ENCODE measurements at places on chromosomes 11 and 22.

- DNase-seq, result no peak
These were observed 129.7 kb downstream of the LDLRAD3 start for GRCh38 chr11:36073411-36074203.

GRCh38 chr11:20000022-20000350 lies 160.3 kb downstream of the DBX1 start:
- no peak for DNase-seq

DNA sequence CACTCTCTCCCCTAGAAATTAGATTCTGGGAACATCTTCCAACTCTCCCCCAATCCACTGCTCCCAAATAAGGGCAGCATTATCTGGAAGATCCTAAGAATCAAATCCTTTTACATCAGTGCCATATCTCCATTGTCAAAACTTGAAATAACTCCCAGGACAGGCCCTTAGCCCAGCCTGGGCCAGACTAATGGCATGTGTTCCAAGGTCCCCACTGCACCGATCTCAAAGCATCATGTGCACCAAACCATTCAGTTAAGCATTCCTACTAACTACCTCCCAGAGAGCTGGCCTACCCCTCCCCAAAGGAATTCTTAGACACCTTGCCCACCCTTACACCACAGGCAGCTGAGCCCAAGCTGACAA lies 44.2 kb upstream of the POU2AF1 start:
- no peak for DNase-seq

- no peak for DNase-seq
These were observed at the start of gene PRG2 for GRCh38 chr11:57390535-57390934. TSS of gene PRG2 (minus strand) at chr11:57390650. CDS start at chr11:57389944, 706 bp downstream.

DNA sequence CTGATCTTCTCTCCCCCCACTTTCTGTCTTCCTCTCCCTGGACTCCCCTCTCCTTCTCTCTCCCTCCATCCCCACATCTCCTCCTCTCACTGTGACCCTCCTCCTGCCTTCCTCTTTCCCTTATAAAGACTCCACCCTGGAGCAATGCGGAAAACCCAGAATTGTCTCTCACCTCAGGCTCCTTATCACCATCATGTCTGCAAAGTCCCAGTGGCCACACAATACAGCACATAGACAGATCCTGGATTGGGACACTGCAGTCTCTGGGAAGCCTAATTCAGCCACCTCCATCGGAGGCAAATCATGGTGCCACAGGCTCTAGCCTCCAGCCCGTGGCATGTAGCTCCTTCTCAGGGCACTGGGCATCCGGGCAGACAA lies 2.7 kb downstream of the RFPL2 start:
- no peak for DNase-seq

DNA sequence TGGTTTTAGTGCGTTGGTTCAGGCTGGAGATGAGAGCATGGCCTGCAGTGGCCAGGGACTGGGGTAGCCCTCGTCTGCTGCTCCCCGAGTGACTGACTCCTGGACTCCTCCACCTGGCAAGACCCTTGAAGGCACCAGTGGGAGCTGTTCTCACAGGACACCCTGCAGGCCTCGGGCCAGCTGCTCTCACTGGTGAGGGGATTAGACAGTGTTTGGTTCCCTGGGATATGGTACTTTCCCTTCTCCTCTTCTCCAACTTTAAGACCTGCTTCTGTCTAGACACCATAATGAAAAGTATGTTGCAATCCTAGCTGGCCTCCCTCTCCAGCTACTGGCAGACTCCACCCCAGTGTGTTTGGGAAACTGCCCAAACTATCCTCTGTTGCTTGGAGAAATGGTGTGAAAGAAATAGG lies 168.8 kb upstream of the CADM1 start:
- no peak for DNase-seq

DNA sequence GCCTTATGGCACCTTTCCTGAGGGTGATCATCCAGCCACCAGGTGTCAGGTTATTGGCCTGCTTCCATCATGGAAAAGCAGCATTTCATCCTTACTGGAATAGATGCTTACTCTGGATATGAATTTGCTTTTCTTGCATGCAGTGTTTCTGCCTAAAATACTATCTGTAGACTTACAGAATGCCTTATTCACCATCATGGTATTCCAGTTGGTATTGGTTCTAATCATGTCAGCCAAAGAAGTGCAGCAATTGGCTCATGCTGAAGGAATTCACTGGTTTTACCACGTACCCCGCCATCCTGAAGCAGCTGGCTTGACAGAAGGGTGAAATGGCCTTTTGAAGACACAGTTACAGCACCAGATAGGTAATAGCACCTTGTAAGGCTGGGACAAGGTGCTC lies 194.2 kb downstream of the AASDHPPT start:
- DNase-seq, result no peak

- DNase-seq, result no peak
These were observed 10.6 kb downstream of the TEAD1 start for GRCh38 chr11:12684816-12685215.

GRCh38 chr11:35295751-35296150 lies 123.6 kb downstream of the SLC1A2 start:
- no peak for DNase-seq

GRCh38 chr11:64036087-64037026 lies 626 bp downstream of the FLRT1 start:
- DNase-seq, result no peak

DNA sequence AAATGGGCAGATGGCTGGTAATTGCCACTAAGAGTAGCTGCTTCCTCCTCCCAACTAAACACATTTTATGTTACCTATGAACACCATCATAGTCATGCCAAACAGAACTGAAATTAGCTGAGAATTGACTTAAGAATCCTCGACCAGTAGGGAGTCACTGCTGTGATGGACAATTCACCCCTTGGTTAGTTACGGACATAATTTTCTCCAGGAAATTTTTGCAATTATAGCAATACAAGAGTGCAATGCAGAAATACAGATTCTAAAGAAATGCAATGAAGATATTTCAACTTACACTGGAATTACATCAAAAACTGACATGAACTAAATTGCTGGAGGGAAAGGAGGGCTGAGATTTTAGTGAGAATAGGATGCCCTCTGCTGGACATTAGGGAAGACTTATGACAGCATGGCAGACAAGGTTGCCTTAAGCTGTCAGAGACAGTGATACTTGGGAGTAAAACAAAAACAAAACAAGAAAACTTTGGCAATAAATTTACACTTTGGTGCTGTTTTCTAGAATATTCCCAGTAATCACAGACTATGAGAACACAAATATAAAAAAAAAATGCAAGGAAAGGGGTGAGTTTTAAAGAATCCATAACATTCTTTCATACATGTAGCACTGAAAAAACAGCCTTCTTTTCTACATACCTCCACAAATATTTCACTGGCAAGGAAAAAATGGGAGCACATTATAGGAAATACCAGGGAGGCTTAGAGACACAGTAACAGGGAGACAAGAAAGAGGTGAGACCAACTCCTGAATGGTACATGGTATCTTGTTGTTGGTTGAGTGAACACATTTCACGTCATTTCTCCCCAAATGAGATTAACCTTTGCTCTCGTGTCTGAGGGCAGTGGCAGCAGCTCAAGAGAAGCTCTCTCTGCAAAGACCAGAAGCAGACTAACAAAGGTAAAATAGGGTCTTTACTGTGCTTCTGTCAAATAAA lies 11.2 kb upstream of the PPP2R1B start:
- DNase-seq, result peak; percentile 14

DNA sequence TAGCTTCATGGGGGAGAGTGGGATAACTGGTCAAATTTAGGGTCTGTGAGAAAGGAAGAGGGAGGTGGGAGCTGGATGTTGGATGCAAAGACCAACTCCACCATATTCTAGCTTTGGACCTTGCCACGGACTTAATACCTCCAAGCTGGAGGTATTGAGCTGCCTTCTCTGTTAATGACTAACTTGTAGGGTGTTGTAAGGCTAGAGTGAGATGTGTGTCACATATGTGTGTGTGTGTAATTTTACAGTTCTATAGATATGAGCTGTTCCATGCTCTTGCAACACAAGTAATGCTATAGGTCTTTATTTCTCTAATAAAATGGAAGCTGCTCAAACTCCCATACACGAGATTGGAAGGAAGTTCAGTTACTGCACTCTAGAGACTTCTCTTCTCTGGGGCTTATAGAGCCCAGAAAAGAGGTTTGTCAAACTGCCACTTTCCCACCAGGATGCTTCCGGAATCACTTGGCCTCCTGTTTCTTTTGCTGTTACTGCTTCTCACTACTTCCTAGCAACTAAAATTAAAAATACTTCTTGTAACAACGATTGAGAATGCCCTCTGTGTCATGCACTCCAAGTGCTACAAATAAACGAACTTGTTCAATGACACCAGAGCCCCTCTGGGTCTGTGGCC lies 16.0 kb upstream of the FJX1 start:
- DNase-seq, result no peak

- no peak for DNase-seq
These were observed 12.5 kb upstream of the PEX26 start for GRCh38 chr22:18065256-18065655.

DNA sequence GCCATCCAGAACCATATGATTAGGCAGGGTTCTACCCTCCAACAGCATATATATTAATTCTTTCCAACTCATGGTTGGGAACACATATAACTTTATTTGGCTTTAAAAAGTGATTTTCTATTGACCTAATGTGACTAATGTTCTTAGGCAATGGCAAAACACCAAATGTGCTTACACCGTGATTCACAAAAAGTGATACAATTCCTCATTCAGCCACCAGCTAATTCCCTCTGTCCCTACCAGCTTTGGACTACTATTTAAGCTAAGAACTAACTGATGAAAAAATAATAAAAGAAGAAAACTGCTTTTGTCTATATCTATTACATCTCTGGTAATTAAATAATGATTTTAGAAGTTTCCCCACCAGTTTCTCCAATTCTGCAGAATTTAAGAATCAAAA lies 4.7 kb downstream of the CTSC start:
- DNase-seq, result no peak

- DNase-seq, result no peak
These were observed 892.3 kb downstream of the OPCML start for GRCh38 chr11:132639986-132640385.

DNA sequence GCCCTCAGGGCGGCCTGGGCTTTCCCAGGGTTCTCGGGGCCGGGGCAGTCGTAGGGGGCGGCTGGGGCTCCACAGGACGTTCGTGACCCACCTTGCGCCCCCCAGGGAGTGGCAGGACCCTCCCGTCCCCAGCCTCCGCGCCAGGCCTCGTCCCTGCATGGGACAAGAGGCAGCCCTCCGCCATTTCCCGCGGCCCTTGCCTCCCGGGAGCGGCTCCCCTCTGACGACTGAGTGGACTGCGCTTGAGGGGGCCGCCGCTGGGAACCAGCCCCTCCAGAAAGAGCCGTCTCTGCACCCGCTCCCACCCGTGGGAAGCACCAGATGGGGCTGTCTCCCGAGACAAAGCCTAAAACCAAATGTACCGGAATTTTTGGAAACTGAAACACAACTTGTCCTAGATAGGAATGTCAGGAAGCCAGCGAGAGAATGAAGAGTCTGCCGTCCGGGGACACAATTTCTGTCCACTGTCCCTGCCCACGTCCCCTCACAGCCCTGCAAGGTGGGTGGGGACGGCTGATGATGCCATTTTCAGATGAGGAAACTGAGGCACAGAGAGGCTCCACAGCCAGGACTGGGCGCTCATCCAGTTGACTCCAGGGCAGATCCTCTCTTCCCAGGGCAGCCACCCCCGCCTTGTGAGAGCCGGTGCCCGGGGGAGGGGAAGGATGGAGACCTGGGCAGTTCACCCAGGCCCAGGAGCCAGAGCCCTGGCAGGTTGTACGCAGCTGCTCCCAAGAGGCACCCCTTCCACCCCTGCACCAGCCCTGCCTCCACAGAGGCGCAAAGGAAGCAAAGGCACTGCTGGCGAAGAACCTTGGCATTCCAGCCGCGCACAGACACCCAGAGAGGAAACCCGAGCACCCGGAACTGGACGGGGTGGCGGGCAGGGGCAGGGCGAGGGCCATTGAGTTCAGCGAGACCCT lies 18.1 kb upstream of the PICK1 start:
- DNase-seq, result no peak

GRCh38 chr11:35794850-35795249 lies 132.3 kb downstream of the TRIM44 start:
- DNase-seq, result no peak

DNA sequence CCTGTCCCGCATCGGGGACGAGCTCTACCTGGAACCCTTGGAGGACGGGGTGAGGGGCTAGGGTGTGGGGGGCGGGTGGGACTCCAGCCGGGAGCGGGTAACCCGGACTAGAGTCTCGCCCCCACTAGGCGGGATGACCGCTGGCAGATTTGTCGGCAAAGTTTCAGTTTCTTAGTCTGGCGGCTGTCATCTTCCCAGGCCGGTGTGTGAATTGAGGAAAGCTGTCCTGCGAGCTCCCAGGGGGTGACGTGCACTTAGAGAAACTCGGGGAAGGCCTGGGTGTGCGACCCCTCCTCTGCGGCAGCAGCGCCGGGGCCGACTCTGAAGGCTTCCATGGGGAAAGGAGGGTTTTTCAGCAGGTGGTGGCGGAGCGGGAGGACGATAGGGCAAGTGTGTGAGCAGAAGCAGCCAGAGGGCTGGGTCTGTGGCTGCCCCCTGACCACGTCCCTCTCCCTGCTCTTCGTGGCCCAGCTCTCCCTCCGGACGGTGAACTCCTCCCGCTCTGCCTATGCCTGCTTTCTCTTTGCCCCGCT lies 463 bp downstream of the RAD9A start:
- no peak for DNase-seq

- DNase-seq, result no peak
These were observed 80.1 kb downstream of the EMSY start for GRCh38 chr11:76524919-76525318.

DNA sequence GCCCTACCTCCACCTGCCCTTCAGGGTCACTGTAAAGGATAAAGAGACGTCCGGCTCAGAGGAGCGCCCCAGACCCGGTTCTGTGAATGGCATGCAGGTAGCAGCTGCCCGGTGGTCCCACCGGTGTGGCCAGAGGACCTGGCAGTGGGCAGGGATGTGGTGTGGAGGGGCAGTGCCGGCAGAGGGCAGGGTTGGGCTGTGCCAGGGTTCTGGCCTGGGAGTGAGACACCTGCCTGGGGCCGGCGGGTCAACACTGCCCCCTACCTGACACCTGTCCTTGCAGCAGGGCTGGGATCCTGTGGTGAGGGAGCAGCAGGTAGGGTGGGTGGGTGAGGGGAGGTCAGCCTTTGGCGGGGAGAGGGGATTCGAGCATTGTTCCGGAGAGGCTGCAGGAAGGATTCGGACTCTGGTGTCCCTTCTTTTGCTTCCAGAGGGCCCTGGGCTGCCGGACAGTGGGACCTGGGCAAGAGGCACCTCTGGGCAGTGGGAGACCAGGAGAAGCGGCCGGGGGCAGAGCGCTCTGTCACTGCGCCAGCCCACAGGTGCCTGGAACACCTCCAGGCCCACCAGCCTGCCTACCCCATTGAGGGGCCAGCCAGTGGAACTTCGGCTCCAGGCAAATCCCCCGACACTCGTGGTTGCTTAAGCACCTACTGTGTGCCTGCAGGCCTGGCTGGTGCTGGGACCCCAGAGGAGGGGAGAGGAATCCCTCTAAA lies 1.6 kb upstream of the PHLDA2 start:
- no peak for DNase-seq

GRCh38 chr11:27672836-27673464 lies 27.3 kb downstream of the BDNF start:
- no peak for DNase-seq

GRCh38 chr11:66333896-66334604 lies 2.2 kb downstream of the RIN1 start:
- no peak for DNase-seq

- DNase-seq, result no peak
These were observed 27.3 kb upstream of the L3MBTL2 start for GRCh38 chr22:41177622-41178424.
